ENCODE measurements at places on chromosomes 5 and 9.

DNA sequence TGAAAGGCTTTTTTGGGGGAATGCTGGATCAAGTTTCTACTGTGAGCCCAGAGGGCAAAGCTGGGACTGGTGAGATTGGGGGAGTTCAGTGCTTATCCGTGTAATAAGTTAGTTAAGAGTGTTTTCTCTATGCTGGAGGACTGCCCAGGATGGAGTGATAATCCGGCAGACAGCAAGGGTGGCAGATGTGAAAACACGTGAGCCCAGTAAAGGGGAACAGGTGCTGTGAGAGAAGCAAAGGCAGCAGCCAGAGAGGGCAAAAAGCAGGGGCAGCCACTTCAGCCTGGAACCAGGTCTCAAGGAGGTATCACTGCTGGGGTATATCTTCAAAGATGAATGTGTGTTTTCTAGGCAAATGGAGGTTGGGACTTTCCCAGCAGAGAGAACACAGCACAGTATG is 53.9 kb downstream of the GALNT10 start:
- no peak for DNase-seq

GRCh38 chr5:140855772-140856674 is at the start of gene PCDHA10:
PCDHA10 (plus strand) TSS chr5:140855897; CDS start chr5:140856049, 152 bp downstream.
- peak; percentile 11 for DNase-seq

- DNase-seq = no peak
These were observed 346.4 kb upstream of the RIOK2 start for GRCh38 chr5:97529354-97529985.

DNA sequence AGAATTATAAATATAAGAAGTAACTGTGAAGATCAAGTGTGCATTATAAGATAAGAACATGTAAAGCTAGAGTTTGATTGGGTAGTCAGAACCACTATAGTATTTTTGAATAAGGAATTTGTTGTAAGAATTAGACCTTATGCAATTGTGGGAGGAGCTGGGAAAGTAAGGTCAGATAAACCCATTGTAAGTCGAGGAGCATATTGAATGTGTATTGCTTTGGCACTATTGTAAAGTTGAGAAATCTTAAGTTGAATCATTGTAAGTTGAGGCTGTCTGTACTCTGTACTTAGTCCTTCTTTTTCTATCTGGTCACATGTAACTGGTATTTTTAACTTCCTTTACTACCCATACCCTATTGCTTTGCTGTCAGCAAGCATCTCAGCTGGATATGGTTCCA is 158.7 kb downstream of the CCDC171 start:
- no peak for DNase-seq

- DNase-seq = no peak
These were observed 34.8 kb downstream of the BOD1 start for GRCh38 chr5:173581408-173582215.

DNA sequence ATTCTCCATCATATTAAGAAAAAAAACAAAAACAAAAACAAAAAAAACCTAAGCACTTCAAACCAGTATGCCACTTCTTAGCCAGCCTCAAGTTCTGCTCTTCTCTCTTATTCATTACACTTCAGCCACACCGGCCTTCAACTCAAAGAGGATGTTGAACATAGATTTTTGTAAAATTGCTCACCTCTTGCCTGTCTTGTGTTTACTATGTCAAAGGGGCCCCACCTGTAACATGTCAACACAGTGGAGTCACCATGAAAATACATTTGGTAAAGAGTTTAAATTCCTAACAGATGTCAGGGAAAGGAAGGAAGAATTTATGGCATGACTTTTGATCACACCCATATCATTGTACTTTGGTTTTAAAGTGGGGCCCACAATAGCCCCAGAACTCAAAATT is 121.1 kb upstream of the GHR start:
- no peak for DNase-seq

GRCh38 chr5:93601071-93601801 is 18.2 kb downstream of the NR2F1 start:
- DNase-seq = no peak
